ENCODE measurements at places on chromosomes 16 and 17.
A peak's percentile ranks its signal among the peaks of the same experiment; 100 is the strongest.

DNA sequence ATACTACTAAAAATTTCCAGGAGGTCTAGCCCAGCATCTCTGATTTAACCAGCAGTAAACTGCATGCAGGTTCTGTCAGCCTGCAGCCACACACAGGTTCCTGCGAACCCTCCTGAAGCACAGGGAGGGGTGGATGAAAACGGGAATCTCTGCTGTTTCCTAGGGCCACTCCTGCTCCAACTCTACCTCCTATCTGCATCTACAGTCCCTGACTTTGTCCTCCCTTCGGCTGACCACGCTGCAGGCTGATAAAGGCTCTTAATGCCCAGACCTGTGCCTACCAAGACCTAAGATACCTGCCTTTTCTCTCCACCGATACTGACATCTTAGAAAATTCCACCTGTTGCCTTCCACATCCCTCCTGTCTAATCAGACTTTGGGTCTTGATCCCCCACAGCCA, 50.2 kb downstream of the CYTH1 start:
- no peak for DNase-seq

DNA sequence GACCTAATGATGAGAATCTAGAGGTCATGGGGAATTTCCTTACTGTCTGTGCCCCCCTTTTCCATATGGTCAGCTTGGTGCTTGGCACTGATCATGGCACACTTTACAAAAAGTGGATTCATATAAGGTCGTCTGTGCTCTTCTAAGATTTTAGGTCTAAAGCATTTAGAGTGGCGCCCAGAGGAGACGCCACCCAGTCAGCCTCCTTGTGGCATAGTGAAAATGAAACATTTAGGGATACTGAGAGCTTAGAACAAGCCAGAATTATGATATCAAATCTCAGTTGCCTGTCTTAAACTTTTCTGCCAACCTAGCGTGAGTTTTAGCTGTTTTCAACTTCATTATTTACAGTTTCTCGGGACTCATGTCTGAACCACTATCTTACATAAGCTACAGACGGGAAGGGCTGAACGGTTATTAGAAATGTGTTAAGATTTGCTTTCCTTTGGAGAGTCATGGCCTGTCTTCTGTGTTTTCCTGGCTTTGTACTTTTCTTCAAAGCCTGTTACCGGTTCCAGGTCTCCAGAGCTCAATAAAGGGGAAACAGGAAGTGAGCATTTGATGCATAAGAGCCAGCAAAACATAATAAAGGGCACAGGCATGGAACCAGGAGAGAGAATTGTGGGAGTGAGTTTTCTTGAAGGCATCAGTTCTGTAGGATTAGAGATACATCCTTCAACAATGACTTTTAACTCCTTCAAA, 13.7 kb downstream of the ZNRF1 start:
- DNase-seq = no peak

GRCh38 chr17:78374631-78375274, 3.7 kb upstream of the PGS1 start:
- DNase-seq = no peak

DNA sequence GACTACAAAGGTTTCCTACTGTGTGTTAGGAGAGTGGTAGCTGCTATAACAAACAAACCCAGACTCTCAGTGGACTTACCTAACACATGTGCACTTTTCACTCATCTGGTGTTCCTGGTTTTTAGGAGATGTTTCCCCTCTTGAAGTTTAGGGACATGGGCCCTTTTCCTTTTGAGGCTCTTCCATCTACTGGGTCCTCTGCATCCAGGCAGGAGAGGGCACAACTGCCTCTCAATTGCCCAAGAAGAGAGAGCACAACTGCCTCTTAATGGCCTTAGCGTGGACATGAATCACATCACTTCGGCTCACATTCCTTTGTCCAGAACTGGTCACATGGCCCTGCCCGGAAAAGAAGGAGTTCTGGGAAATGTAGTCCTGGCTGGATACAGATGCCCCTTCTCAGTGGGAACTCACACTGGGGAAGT, 9.8 kb upstream of the TNRC6C start:
- DNase-seq = no peak

- no peak for DNase-seq
These were observed 77.7 kb downstream of the AATF start for GRCh38 chr17:37026531-37026869.

DNA sequence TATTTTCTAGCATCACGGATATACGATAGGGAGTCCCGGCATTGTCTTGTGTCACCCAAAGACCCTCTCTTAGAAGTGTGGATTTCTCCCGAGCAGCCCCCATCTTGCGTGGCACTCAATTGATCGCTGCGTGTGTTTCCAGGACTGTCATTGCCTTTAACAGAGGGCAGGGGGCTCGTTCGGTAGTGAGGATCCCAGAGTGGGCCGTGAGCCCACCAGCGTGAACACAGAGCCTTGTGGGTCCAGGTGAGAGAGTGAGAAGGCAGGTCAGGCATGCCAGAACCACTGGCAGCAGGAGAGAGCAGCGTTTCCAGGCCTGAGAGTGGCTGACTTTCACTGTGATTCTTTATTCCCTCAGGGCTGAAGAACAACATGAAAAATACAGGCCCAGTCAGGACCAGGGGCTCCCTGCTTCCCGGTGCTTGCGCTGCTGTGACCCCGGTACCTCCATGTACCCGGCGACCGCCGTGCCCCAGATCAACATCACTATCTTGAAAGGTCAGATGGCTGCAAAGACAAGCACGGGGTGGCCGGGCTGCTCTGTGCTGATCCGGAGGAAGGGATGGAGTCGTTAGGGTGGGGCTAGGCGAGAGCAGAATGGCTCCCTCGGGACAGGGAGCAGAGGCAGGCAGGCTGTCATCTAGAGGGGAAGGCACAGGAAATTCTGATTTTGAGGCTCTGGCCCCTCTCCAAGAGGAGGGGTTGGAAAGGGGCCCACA, 22.4 kb downstream of the C1QTNF1 start:
- no peak for DNase-seq

DNA sequence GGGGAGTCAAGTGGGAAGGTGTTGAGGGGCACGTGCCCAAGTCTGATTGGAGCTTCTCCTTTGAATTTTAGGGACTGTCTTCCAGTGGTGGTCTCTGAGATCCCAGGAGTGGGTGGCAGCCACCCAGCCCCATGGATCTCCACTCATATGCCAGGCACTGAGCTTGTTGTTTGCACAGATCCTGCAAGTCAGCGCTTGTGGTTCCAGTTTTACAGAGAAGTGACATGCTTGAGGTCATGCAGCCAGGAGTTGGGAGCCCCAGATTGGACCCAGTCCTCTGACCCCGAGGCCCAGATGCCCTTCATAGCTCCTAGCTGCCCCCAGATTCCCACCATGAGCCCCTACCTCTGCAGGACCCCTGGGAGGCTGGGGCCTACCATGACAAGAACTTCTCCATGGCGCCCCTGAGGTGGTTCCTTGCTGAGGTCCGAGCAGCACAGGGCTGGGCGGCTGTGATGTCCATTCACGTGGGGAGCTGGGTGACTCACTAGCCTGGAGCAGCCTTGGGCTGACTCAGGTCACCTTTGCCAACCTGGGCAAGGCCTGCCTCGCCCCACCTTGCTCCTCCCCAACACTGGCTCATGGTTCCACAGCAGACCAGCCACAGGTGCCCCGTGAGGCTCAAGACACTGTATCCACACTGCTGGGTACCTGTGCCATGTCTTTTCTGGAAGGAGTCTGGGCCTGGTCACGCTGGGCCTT, 47.4 kb downstream of the RAI1 start:
- DNase-seq = no peak

DNA sequence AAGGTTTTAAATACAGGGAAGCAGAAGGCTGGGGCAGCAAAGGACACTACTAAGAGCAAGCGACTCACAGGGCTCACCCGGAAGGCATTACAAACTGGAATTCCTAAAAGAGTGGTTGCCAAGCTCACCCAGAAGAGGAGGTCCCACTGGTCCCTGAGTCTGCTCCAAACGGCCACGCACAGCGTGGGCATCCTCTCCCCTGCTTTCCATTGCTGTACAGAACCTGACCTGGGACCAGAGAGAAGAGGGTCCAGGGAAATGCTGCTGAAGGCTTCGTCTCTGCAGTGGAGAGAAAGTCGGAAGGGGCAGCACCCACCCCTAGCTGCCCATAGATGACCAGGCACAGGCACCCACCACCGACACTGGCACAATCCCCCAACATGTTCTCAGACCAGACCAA, 67.2 kb downstream of the ADCY9 start:
- DNase-seq = no peak

DNA sequence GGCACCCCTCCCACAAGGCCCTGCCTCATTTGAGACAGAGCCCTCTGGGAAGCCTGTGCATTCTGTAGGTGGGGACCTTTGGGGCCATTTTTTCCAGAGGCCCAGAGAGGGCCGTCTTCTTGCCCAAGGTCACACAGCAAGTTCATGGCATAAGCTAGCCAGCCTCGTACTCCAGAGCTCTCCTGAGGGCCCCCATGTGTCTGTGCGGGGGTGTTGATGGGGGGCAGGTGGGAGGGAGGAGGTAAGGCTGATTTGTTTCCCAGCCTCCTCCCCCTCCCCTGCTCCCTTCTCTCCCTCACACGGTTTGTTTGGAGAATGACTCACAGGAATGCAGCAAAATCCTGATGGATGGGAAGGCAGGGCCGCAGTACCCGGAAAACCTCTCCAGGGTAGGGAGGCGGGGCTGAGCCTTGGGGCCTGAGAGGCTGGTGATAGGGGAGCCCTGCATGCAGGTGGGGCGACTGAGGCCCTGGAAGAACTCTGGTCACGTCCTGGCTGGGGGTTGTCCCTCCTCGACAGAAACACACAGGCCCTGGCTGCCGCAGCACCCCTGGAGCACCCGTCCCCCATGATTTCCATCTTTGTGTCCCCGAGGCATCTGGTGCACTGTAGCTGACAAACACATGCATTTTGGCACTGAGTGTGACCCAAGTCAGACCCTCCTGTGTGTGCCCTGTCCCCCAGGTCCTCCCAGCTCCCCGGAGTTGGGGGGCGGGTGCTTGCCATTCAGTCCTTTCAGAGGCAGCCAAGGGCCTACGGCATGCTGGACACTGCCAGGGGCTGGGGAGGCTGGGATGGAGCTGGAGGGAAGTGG, 29.7 kb downstream of the RAI1 start:
- no peak for DNase-seq

DNA sequence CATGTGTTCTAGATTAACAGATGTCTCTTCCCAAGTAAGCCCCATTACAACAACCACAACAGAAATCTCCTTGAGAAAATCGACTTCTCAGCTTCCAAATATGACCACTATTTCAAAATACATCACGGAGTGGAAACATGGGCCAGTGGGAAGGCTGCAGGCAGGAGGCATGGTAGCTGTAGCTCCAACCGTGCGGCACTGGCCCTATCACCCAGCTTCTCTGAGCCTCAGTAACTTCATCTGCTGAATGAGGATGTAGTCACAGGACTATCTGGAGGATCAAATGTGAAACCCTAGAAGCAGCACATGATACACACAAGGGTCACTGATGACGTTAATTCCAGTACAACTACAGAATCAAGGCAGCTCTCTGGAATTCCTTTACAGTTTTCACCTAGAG, 112.2 kb downstream of the VPS53 start:
- no peak for DNase-seq

- no peak for DNase-seq
These were observed 174.0 kb upstream of the CIBAR2 start for GRCh38 chr16:85286066-85286831.

DNA sequence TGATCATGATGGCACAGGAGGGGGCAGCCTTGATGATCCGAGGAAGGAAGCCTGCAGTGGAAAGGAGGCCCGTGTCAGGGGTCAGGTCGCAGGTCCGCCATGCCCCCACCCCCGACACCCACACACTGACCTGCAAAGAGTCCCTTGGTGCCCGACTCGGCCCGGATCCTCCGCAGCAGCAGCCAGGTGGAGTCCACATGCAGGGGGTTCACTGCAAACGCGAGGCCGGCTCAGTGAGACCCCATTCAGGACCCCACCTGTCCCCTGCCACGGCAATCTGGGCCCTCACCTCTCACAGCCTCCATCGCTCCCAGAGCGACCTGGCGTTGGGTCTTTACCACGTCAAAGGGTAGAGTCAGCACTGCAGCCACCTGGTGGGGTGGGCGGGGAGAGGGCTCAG, 4.6 kb downstream of the SLC25A39 start:
- no peak for DNase-seq

GRCh38 chr17:5526821-5527598, 40.6 kb downstream of the MIS12 start:
- peak; percentile 27 for DNase-seq

DNA sequence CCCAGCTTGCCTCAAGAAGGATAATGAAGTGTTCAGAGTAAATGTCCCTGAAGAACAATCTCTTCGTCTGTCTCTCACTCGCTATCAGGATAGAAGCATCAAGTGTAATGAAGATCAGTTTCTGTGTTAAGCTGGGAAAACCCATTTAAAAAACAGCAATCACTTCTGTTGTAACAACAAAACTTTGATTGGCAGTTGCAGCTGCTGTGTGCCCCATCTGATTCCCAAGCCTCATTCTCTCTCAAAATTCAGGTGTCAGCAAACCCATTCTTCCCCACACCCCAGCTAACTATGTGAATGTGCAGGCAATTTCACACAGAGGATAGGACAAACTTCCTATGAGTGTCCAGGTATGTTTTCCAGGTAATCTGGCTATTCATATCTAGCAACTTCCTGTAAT, 2.4 kb upstream of the HNF1B start:
- DNase-seq = no peak

DNA sequence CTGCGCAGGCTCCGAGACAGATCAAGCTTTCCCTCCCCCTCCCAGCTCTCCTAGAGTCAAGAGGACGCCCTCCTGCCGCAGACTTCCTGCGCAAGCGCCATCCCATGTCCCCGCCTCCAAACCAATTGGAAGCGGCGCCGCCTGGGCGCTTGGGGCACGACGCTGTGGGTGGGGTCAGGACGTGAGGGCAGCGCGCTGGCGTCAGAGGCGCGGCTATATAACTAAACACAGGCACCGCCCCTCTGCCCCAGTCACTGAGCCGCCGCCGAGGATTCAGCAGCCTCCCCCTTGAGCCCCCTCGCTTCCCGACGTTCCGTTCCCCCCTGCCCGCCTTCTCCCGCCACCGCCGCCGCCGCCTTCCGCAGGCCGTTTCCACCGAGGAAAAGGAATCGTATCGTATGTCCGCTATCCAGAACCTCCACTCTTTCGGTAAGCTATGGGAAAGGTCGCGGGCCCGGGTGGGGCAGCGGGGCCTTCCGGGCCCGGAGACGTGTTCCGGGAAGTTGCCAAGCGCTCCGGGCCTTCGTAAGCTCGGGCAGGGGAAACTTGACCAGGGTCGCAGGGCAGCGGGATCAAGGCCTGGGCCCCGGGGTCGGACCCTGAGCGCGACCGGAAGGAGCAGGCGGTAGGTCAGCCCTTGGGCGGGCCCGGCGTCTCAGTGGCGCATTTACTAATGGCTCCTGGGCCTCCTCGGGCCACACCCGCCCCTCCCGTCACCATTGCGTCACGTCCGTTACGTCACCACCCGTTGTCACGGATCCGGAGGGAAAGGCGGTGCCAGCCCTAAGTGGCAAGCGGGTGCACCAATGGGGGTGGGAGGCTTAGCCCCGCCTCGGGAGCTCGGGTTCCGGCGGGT, at the start of gene EIF1:
Gene EIF1 (plus strand): TSS at position 245 of the 856 bp plus-strand sequence. CDS start 154 bp downstream, at position 399.
- peak; percentile 99 for DNase-seq
